ENCODE measurements at places on chromosomes 6 and 20.

DNA sequence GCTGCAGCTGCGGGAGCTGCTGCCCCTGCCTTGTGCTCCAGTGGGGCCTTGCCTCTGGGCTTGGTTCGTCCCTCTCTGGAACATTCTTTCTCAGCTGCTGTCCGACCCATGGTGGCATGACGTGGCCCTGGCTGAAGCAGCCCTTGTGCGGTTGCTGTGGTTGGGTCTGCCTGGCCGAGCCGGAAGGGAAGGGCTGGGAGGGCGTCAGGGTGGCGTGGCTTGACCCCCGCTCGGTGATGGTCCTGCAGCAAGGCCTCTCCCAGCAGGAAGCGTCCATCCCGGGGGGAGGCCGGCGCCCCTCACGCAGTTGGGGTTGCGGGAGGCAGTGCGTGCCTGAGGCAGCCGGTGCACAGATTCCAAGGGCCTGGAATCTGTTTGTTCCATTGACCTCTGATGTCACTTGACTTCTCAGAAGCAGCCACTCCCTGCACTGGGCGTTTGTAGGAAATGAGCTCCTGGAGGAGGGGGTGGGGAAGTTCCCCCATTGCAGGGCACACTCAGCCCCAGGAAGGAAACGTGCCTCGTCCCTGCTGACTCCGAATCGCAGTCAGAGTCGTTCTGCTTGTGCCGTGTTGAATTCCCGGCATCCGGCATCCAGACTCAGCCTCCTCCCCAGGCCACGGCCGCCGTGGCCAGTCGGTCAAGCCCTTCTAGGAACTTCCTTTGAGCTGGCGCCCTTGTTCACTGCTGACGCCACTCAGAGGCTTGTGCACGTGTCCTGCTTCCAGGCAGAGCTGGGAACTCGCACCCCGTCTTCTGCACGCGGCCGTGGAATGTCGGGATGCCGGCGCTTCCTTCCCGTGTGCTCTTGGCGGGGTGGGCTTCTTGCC, 9.7 kb upstream of the TNFRSF6B start:
- no peak for DNase-seq

GRCh38 chr6:91562955-91563354, 976.1 kb upstream of the MAP3K7 start:
- no peak for DNase-seq

GRCh38 chr6:135774006-135774405, 77.5 kb upstream of the PDE7B start:
- DNase-seq, result no peak

- no peak for DNase-seq
Measured at GRCh38 chr6:128186729-128187128, 285.9 kb upstream of the THEMIS start.

DNA sequence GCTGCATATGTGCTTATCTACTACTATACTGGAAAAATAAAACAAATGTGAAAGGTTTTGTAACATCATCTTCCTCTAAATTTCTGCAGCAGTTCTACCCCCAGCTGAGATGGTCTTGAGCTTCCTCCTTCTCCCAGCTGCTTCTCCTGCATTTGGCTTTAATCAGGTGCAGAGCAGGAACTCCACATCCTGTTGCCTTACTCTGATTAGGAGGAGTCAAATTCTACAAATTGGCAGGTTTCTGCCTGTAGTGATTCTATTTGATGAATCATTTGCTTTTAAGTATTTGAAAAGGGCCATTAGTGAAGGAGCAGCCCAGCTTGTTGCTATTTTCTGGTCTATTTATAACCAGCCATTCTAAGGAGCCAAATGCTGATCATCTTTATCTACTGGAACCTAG, 224.5 kb downstream of the GMDS start:
- DNase-seq, result no peak

DNA sequence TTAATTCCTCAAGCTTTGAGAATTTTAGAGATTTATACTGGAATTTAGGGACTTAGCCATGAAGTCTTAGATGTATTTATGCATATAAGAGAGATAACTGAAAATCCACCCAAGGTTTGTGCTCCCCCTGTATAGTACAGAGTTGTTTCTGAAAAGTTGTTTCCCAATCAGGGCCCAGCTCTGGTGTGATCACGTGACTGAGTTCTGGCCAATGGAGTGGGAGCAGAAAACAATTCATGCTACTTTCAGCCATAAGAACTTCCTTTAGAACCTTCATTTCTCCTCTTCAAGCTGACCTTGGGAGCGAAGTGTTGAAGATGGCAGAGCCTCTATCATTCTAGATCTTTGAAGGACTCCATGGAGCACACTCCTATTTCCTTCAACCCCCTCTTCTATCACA, 151.0 kb downstream of the RCAN2 start:
- no peak for DNase-seq

GRCh38 chr6:113679051-113679450, 178.1 kb upstream of the MARCKS start:
- no peak for DNase-seq

DNA sequence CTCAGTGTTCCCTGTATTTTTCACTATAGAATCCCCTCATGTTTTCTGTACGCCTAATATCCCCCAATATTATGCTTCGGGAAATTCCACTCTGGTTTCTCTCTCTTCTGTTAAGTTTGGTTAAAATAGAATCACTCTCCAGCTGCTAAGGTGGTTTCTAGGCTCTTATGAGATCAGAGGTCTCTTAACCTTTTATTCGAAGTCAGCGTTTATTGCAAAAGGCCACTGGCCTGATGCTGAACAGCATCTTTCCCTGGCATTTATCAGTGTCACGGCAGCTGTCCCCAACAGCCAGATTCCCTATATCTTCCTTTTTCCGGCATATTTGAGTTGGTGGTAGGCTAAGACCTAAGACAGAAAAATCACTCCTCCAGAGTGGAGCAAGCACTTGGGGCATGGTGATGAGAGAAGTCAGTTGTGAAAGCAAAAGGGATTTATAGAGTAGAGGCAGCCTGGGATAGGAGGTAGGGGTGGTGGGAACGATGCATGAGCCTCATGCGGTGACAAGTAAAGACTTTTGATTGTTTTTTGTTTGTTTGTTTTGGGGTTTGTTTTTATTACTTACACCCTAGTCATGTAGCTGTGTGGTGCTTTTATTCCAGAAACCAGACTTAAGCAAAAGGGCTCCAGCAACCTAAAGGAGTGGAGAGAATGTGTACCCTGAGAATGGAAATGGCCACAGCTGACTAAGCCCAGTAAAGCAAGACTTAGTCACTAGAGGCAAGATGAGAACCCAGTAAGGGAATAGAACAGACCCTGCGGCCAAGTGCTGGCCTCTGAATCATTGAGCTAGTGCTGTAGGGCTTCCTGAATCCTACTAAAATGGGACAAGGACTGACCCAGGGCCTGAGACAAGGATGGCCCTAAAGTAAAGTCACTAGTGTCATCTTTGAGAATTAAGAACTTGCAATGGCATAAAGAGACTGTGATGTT, 233.0 kb upstream of the PRND start:
- no peak for DNase-seq

GRCh38 chr20:22929661-22930060, 105.5 kb upstream of the SSTR4 start:
- no peak for DNase-seq

- DNase-seq, result no peak
Measured at GRCh38 chr20:36104244-36104643, 50.3 kb upstream of the EPB41L1 start.

GRCh38 chr6:163554663-163555062, 140.1 kb downstream of the QKI start:
- no peak for DNase-seq

DNA sequence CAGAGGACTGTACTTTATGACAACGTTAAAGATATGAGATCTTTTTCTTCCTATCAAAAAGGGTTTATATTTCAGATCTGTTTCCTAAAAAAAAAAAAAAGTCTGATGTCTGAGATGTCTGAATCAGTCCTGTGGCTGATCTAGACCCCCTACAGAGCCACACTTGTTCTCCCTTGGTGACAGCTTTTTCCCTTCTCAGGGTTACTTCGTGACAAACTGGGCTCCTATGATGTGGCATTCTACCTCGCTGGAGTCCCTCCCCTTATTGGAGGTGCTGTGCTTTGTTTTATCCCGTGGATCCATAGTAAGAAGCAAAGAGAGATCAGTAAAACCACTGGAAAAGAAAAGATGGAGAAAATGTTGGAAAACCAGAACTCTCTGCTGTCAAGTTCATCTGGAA, 134.5 kb downstream of the SLC16A10 start:
- DNase-seq, result no peak

- no peak for DNase-seq
Measured at GRCh38 chr6:129679758-129680157, 30.2 kb downstream of the ARHGAP18 start.

DNA sequence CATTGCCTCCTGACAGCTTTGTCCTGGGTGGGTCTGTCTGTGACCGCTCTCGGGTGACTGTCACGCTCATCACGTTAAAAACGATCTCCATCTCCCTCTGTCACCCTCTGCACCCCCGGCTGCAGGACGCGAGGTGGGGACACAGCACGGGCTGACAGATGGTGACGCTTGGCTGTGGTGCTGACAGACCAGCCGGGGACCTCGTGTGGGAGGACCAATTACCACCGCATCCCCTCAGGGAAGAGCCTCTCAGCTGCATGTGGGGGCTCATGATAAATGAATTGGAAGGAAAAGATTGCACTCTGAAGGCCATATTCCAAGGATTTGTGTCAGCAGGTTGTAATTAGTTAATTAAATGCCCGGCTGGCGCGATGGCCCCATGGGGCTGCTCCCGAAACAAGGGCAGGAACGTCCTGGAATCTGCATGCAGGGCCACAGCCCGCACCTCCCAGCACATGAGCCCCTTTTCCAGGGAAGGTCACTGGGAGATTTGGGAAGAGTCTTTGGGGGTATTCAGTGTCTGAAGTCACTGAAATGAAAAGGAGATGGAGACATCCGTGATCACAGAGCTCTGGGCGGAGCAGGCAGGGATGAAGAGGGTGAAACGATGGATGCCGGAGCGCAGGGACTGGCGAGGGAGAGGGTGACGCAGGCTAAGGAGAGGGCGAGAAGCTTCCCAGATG, 87.1 kb downstream of the ERMARD start:
- peak; percentile 70 for DNase-seq

GRCh38 chr20:43379239-43379917, 78.3 kb upstream of the SRSF6 start:
- no peak for DNase-seq

GRCh38 chr20:46154305-46154704, 36.2 kb downstream of the CD40 start:
- DNase-seq, result no peak

- DNase-seq, result no peak
Measured at GRCh38 chr6:74932232-74932888, 273.5 kb downstream of the COL12A1 start.

GRCh38 chr6:166534658-166535406, 51.6 kb downstream of the RAMACL start:
- no peak for DNase-seq

DNA sequence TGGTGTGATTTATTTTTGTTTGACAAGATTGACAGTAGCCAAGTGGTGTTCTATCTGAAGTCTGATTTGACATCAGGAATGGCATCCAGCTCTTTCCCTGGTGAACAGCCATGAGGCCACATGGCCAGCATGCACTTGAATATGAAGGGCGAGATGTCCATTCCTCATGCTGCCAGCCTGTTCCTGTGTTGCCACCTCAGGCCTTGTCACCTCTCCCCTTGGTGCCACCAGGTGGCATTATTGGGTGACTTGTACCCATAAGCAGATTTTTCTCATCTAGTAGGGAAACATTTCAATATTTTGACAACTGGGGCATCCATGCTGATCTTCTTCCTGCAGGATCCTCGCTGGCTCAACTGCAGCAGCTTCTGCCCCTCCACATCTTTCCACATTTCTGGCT, 199.1 kb downstream of the ERMARD start:
- no peak for DNase-seq

GRCh38 chr6:36967757-36968156, 13.2 kb downstream of the PI16 start:
- DNase-seq, result no peak

Measured in brain (organoid and tissue), 16 donors.